ENCODE measurements at places on chromosomes 7 and 10.

GRCh38 chr7:67825356-67825755 lies 828.7 kb downstream of the TYW1 start:
- DNase-seq, result no peak

- DNase-seq, result no peak
Measured at GRCh38 chr7:44966731-44967538, 11.9 kb downstream of the MYO1G start.

- DNase-seq, result no peak
Measured at GRCh38 chr10:45091968-45092367, 91.2 kb downstream of the ZNF22 start.

GRCh38 chr7:30728591-30729100 lies 23.3 kb upstream of the INMT start:
- no peak for DNase-seq

GRCh38 chr10:126101736-126102135 lies 205.4 kb downstream of the FANK1 start:
- no peak for DNase-seq

- no peak for DNase-seq
Measured at GRCh38 chr10:29598851-29599311, 35.9 kb downstream of the SVIL start.

- no peak for DNase-seq
Measured at GRCh38 chr10:944034-944831, 12.7 kb upstream of the LARP4B start.

DNA sequence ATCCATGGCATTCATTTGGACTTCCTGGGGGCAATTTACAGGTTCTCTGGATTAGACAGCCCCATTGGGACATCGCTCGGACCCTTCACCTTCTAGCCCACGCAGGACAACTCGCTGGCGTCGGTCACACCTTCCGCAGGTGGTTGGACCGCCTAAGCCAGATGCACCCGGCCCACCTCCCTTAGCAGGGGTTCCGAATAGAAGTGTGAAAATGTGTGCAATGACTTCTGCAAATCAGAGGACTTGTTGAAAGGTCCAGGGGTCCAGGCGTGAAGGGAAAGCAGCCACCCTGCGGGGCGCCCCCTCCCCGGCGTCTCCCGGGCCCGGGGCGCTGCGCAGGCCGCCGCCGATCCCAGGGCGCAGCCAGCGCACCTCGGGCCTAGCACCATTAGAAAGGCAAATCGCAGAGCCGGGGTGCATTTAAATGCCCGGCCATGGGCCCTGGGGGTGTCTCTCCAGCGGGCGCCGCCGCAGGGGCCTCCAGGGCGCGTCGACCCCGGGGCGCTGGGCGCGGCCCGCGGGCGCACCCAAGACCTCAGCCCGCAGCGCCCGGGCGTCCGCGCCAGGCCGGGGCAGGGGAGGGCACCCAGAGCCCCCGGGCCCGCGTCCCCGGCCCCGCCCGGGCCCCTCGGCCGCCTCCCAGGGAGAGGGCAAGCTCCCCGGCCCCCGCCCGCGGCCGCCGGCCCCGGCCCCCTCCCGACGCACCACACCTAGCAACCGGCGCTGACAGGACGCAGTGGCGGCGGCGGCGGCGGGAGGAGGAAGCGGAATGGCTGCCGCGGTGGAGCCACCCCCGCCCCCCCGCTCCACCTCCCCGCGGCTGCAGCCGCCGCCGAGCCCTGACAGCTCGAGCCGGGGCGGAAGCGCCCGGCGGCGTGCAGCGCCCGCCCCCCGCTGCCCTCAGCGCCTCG lies 1.2 kb downstream of the JAZF1 start:
- peak; percentile 62 for DNase-seq

- DNase-seq, result no peak
Measured at GRCh38 chr10:62093863-62094291, 174.8 kb downstream of the RTKN2 start.

DNA sequence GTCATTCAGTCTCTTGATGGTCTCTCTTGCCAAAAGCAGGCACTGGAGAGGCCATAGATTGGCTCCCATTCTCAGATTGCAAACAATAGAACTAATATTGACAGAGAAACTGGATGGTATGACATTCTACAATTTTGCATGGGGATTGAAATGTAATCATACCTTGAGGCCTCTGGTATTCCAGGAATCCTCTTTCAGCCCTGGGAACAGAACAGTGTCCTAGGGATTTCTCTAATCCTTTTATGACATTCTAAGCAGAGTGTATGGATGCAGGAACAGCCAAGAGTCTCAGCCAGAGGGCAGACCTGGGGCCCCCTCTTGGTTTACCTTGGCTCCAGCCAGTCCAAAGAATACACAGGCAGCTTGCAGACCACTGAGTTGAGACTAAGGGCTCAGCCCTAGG lies 206.4 kb downstream of the KCNMA1 start:
- no peak for DNase-seq

DNA sequence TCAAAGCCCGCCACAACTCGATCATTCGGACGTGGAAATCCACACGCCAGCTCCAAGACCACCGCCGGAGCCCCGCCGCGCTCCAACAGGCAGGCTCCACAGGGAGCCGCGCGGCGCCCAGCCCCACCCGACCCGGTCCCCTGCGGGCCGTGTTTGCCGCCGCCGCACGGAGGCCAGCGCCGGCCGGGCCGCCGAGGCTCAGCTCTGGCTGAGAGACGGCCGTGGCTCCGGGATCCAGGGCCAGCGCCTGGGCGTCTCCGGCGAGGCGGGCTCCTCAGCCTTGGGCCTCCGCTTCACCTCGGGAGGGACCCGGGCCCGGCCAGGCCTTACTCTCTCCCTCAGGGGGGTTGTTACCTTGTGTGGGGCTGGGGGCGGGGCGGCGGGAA lies 333 bp downstream of the SMNDC1 start:
- no peak for DNase-seq

- DNase-seq, result no peak
Measured at GRCh38 chr7:108078211-108078673, 51.9 kb downstream of the LAMB4 start.

DNA sequence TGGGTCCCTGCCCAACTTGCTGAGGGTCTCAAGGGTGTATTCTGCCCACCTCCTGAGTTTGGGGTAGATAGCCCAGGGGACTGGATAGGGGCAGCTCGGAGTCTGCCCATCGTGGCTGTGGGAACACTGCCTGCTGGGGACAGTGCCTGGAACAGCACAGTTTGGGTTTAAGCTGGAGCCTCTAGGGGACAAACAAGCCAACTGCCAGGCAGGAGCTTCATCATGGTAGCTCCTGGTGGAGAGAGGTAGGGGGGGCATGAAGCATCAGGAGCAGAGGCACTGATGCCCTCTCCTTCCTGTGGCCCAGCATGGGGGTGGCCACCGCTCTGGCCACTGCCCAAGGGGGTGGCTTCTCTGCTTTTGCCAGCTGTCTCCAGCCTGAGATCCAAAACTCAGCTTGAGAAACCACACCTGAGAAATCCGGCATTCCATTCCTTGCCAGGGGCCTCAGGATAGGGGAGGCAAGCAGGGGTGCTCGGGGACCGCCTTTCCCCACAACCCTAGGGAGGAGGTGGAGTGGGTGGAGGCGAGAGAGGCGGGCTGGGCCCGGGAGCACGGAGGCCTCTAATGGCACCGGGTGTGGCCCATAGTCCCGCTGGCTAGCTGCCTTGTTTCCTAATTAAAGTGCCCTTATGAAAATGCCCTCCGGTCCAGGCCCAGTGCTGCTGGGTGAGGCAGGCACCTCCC lies 47.6 kb downstream of the UNC5B start:
- no peak for DNase-seq

GRCh38 chr7:132394283-132395198 lies 181.7 kb downstream of the PLXNA4 start:
- peak; percentile 31 for DNase-seq

DNA sequence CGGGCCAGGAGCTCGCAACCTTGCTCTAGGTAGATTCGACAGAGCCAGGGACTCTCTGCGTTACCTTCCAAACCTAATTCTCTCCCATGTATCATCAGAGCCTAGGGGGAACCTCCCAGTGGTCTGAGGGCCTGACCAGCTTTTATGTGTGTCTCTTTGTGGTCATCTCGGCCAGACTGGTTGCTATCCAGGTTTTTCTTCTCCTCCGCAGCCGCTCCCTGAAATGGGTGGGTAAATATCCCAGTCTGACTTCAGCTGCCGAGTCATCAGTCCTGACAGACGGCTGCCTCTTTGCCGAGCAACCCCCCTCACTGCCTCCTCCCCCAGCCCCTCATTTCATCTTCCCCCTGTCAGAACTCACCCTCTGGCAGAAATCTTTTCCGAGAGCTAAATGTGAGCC lies 578.1 kb downstream of the LRMDA start:
- DNase-seq, result no peak

DNA sequence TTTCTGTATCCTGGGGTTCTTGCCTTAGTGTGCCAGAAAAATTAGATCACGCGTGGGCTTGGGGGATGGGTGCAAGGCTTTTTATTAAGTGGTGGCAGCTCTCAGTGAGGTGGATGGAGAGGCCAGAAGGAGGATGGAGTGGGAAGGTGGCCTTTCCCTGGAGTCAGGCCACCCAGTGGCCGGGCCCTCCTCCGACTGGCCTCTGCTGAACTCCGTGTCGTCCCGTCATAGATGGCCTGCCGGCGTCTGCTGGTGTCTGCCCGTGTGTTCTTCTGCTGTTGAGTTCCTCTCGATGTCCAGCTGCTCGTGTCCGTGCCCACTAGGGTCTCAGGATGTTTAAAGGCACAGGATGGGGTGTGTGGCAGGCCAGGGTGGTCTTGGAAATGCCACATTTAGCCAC lies 4.0 kb upstream of the ZNF746 start:
- no peak for DNase-seq

- no peak for DNase-seq
Measured at GRCh38 chr7:98978672-98979071, 100.3 kb downstream of the TRRAP start.

- no peak for DNase-seq
Measured at GRCh38 chr7:4638781-4639575, 43.1 kb upstream of the FOXK1 start.

DNA sequence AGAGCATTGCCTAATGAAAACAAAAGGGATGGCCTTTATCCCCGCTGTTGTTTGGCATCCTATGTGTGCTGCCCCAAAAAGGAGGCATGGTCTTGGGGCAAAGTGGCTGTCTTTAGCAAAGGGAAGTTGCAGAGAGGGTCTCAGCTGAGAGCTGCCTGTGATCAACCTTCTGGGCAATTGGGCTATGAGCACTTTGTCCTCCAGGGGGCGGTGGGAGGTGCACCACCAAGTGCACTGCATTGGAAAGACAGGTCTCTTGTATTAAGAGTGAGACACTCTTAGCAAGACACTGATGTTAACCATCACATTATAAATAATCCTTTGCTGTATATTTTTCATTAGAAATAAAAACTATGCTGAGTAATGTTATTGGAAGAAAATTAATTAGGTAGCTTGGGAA lies 314.8 kb downstream of the POM121L12 start:
- DNase-seq, result no peak

- peak; percentile 15 for DNase-seq
Measured at GRCh38 chr10:93080350-93081046, 6.8 kb downstream of the CYP26A1 start.

- DNase-seq, result no peak
Measured at GRCh38 chr10:74118804-74119203, 31.8 kb downstream of the AP3M1 start.

GRCh38 chr10:51063659-51064535 lies 10.4 kb upstream of the PRKG1 start:
- DNase-seq, result no peak

GRCh38 chr7:43646603-43647338 lies 63.9 kb downstream of the STK17A start:
- no peak for DNase-seq

DNA sequence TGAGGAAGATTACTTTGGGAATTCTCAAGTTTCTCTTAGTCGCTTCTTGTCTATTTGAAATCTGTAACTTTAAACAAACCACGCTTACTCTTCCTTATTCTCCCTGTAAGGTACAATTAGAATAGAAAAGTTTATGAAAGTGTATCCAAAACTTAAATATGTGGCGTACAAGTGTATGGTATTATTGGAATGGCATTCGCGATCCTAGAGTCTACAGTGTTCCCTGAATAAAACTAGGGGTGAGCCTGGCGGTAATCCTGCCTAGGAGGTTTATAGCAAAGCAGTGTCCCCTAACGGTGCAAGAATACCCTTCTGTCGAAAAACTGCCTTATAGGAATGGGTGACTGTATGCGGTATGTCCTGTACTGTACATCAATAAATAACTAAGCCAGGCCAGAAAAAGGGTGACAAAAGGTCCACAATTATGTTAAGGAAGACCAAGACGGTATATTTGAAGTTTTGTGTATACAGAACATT lies 1.2 kb downstream of the TASOR2 start:
- DNase-seq, result no peak

- no peak for DNase-seq
Measured at GRCh38 chr10:66604195-66604594, 321.6 kb upstream of the LRRTM3 start.

All from effector memory CD8-positive, alpha-beta T cell (primary cell).